ENCODE measurements at places on chromosomes 6 and 20. TPM values are rescaled to one million over a fixed set of nuclear protein-coding genes. Genes with fewer than 3 reads are reported as not detected.
A peak's percentile ranks its signal among the peaks of the same experiment; 100 is the strongest.

- peak; percentile 56 for DNase-seq
Observed at GRCh38 chr6:36727505-36728021, 29.9 kb downstream of the RAB44 start.

GRCh38 chr6:76885861-76886301 lies 577.4 kb downstream of the HTR1B start:
- DNase-seq = no peak

DNA sequence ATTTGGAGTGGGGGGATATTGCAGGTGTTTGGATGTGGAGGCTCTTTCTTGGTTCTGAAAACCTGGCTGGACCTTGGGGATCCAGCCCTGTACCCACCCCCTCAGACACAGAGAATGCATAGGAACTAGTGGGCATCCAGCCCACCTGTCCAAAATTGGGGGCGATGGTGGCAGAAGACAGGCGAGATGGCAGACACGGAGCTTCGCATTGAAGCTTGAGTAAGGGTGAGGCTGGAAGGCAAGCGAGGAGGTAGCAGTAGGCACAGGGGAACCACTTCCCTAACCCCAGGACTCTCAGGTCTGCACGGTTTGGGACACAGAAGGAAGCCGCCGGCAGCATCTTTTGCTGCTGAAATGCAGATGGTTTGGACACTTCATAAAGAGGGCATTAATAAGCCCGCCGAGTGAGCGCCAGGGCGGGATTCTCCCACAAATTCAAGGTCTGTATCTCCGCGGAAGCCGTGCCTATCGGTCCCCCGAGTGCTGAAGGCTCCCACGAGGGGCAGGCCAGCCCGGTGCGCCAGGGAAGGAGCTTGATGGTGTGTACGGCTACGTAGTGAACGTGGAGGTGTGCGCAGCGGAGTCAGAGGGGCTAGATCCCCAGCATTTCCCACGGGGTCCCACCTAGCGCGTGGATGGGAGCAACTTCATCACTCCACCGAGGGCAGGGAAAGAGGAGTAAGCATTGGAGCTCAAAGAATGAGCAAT lies 1.6 kb upstream of the FOXA2 start:
- no peak for DNase-seq

Gene ABHD16B
- total RNA-seq = not detected

GRCh38 chr6:37083243-37084138 lies 78.0 kb downstream of the FGD2 start:
- peak; percentile 76 for DNase-seq

DNA sequence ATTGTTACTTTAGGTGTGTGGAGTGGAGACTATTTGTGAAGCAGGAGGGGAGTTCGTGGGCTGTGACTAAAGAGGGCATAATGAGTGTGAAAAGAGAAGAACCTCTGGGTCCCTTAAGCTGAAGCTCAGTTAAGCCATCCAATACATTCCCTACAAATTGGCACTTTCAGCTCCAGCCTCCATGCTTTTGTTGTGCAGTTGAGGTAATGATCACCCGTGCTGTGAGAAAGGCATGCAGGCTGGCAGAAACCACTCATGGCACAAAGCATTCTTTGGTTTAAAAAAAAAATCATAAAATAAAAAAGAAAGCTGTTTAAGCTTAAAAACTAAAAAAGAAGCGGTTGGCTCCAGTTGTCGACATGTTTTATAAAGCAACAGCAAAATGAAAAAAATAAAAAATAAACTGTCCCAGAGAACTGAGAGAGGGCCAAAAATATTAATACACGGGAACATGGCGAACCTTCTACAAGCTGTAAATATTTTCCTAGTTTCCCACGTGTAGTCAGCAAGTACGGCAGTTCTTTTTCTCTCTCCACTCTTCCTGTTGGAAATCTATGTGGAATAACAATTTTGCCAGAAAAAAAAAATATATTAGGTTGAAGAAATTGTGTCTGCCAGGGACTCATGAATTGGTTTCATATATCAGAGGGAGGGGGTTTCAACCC lies 82.2 kb downstream of the ANKRD60 start:
- DNase-seq = peak; percentile 13

Gene EGFL8
- total RNA-seq = 312 TPM

DNA sequence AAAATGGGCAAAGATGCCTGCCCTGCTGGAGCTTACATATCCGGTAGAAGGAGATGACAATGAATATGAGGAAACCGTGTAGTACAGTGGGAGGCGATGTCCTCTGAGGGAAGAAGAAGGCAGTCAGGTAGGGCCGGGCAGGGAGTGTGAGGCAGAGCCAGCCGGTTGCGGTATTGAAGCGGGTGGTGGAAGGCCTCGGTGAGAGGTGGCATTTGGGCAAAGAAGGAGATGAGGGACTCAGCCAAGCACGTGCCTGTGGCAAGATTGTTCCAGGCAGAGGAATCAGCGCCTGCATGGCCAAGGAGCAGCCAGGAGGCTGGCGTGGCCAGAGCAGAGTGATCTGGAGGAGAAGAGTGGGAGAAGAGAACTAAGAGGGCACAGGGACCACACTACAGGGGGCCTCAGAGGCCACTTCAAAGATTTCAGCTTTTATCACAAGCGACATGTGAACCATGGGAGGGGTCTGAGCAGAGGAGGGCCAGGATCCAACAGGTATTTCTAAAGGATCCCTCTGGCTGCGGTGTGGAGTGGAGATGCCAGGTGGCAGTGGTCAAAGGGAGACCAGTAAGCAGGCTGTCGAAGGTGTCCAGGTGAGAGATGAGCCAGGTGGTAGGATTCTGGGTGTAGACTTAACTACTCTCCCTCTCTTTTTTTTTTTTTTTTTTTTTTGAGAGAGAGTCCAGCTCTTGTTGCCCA lies 13.8 kb downstream of the MDFI start:
- DNase-seq = no peak
